ENCODE measurements at places on chromosomes 4 and X.

DNA sequence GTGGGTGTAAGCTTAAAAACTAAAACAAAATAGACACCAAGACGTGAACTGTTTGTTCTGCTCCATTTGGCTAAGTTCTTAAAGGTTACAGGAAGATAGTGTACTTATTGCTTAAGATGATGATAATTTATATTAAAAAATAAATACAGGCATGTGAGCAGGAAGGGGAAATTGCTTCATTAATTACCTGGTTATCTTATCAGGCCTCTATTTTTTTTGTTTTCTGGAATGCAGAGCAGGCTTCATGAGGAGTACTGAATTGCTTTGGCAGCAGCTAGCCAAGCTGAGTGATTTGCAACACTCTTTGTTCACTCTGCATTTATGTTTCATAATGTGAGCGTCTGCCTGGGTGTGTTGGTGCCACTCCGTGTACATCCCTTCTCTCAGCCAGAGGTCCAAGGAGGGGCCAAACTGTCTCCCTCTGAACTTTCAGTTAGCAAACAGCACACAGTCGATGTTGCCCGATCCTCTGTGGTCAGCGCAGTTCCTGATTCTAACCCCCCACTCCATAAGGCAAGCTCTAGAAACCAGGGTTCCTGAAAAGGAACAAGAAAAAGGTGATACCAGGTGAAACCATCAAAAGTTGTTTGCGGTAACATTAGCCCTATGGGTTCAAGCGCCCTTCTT lies 348.2 kb downstream of the SPRY1 start:
- no peak for DNase-seq

DNA sequence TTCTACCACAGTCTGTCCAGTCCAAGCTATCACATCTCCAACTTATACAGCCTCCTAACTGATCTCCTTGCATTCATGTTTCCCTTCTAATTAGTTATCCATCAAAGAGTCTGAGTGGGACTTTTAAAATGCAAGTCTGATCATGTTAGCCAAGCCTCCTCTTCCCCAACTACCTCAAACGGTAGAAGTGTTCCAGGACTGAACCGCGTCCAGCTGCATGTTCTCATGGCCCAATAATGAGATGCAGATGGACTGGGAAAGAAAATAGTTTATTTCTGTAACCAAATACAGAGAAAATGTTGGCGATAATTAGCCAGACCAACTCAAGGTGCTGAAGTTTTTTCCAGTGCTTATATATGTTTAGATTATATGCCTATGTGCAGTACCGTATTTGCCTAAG lies 46.6 kb upstream of the PPP1R2C start:
- no peak for DNase-seq

DNA sequence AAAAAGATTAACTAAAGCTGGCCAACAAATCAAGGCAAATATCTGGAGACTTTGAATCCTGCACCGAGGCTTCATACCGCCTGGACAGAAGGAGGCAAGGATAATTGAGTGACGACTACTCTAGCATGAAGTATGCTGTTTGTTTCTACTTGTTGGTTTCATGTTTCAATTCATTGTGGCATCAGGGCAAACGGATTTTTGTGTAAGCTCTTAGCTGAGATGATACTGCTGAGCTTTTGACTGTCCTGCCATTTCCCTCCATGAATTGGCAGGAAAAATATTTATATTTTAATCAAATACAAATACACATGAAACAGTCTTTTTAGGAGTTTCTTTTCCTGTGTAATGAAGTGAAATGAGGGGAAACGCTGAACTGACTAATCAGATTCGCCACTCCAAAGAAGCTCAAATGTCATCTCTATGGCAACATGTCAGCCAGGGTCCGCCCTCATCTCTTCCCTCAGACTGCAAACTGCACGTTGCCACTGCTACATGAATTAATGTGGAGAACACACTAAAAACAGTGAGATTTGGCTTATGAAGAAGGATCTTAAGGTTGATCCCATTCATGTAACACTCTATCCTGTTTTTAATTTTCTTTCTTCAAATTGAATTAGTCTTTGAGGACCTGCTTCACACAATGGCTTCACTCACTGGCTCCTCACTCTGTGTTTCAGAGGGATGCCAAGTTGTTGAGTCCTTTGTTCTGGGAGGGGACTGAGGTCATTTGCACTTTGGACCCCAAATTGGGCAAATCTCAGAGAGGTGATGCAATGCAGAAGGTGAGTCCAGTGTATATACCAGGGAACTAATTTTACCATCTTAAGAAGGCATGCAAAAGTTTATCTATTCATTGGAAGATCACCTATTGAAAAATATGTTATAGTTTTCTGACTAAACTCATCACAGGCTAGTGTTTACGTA lies 149.6 kb upstream of the MID1 start:
- DNase-seq: no peak

DNA sequence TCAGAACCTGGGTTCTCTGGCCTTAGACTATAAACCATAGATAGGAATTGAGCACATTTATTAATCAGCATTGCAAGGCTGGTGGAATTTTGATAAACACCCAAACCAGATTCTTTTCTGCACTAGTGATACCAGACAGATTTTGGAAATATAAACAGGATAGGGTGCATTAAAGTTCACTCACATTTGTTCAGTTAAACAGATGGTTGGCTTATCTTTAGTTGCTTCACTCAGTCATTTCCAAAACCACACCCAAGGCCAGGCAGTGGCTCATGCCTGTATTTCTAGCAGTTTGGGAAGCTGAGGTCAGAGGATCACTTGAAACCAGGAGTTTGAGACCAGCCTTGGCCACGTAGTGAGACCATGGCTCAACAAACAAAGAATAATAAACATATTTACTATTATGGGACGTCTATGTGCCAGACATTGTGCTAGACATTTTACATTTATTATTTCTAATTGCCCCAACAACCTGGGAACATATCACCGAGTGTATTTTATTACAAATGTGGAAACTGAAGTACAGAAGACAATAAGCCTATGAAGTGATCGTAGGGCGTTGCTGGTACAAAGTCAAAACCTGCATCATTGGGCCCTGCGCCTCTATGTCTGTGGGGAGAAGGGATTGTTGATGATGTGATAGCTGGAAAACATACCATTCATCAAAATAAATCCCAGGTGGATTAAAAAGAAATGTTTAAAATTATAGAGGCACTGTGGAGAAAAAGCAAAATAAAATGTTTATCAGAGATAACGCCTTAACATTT lies 15.0 kb downstream of the ADD1 start:
- no peak for DNase-seq

DNA sequence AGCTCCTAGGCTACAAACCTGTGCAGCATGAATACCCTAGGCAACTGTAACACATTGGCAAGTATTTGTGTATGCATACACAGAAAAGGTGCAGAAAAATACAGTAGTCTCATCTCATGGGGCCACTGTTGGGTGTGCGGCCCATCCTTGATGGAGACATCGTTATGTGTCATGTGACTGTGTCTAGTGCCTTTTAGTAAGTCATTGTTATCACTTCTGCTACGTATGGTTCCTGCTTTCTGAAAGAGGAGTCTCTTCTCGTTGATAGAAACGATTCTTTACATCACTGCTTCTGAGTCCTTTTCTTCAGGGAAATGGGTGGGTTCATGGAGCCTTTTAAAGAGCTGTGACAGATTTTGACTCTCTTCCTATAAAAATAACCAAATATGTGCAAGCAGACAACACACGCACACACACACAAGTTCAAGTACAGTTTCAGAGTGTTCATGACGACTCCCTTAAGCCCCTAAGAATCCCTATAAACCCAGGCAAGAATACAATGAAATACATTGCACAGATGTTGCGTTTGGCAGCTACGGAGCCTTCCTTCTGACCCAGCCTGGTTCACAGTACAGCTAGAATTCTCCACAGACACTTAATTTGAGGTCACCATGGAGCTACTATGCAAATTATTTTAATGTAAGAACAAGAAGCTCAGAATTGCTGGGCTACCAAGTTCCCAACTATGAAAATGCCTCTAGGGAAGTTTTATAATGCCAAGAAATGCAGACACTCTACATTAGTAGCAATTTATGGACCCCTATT lies 10.2 kb upstream of the STK32B start:
- DNase-seq: no peak

DNA sequence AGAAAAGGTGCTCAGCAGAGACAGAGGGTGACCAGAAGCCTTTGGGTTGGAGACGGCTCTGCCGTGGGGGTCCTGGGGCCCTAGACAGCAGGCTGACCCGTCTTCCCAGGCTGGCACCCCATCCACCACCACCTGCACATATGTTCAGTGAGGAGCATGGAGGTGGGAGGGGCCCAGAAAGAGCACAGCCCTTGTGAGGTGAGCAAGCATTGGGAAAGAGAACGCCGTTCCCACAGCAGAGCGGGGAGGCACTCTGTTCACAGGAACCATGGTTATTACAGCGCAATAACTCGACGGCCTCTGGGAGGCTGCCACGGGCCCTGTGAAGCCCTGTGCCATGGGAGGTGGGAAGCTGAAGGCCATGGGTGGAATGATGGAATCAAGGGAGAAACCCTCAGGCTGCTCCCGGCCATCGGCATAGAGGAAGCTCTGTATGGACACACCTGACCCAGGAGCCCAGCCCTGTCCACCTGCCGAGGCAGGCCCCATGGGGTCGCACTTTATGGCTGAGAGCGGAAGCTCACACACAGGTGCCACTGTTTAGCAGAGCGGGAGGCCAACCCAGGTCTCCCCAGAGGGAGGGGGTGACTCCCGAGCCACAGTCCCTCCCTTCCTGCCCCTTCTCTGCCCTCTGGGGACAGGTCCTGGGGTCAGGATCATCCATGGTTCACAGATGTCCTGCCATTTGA lies 93.5 kb upstream of the AFAP1 start:
- no peak for DNase-seq

DNA sequence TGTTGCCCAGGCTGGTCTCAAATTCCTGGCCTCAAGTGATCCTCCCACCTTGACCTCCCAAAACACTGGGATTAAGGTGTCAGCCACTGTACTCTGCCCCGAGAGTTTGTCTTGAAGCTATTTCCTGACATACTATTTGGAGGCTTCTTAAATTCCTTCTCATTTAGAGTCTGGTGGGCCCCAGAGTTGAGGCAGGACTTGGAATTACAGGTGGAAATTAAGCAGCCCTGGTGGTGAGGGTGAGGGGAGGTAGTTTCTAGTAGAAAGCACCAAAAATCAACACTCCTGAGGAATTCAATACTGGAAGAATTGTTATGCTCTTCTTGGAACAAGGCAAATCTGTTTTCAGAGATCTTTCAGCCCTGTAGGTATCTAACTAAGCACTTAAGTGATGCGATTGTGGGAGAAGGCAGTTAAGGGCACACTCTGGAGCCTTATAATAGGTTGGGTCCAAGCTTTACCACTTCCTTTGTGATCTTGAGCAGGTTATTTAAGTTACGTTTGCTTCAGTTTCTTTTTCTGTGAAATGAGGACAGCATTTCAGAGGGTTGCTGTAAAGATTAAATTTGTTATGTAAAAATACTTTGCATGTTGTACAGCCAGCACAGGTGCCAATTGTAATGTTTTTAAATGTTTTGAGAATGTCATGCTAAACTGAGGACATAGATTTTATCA lies 200.7 kb downstream of the SOWAHB start:
- DNase-seq: no peak

GRCh38 chrX:119228512-119229252 lies 7.4 kb upstream of the PGRMC1 start:
- DNase-seq: no peak

DNA sequence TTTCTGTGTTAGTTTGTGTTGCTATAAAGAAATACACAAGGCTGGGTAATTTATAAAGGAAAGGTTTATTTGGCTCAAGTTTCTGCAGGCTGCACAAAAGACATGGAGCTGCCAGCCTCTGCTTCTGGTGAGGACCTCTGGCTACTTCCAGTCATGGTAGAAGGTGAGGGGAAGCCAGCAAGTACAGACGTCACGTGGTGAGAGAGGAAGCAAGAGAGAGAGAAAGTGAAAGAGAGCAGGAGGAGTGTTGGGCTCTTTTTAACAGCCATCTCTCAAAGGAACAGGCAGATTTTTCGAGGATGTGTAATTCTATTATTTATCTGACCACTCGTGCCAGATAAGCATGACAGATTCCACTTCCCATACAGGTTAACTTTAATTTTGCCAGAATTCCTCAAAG lies 1199.1 kb downstream of the ADGRL3 start:
- DNase-seq: no peak

GRCh38 chr4:185086053-185086452 lies 57.0 kb upstream of the SLC25A4 start:
- DNase-seq: no peak

GRCh38 chr4:130214268-130214667 lies 1118.3 kb downstream of the C4orf33 start:
- DNase-seq: no peak

DNA sequence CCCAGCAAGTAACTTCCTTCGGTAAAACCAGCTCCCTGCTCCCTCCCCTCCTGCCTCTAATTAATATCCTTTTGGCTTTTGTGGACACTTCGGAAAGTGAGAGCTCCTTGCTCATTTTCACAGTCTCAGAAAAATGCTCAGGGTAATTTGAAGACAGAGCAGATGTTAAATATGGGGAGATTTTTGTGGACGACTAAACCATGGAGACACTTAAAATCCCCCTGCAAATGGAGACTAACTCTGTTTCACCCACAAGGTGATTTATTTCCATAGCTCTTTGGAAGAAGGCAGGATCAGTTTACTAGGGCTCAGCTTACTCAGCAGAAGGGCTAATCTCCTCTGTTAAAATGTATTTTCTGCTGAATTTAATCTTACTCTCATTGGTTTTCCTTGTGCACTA lies 12.2 kb upstream of the AMOT start:
- no peak for DNase-seq

GRCh38 chrX:78387364-78387763 lies 60.0 kb upstream of the CYSLTR1 start:
- no peak for DNase-seq

- DNase-seq: no peak
These were observed 137.1 kb downstream of the DDX53 start for GRCh38 chrX:23136816-23137215.

GRCh38 chr4:89640620-89641366 lies 196.2 kb downstream of the SNCA start:
- DNase-seq: no peak

- no peak for DNase-seq
These were observed 3.1 kb upstream of the TDO2 start for GRCh38 chr4:155900381-155900780.

GRCh38 chrX:70088751-70089150 lies 26.5 kb downstream of the OTUD6A start:
- no peak for DNase-seq

- DNase-seq: no peak
These were observed 144.5 kb downstream of the APBB2 start for GRCh38 chr4:41069838-41070237.

DNA sequence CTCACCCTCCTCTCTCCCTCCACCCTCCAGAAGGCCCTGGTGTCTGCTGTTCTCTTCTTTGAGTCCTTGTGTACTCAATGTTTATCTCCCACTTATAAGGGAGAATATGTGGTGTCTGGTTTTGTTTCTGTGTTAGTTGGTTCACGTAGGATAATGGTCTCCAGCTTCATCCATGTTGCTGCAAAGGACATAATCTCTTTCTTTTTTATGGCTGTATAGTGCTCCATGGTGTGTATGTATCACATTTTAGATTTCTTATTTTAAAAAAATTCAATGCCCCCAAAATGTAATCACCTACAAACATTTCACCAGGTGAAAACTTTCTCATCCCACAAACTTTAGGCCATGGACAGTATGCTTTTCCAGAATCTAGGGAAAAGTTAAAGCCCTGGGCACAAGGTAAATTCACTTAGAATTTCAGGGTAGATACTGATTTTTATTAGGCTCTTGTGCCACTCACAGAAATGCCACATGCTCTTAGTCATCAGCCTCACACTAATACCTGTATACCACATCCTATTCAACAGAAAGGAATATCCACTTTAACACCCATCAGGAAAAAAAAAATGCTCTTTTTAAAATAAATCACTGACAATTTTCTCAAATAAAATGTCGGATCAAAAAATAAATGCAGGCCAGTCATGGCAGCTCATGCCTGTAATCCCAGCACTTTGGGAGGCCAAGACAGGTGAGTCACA lies 104.8 kb upstream of the ENPP6 start:
- DNase-seq: no peak

GRCh38 chr4:70721747-70722146 lies at the start of gene RUFY3:
RUFY3 (plus strand) TSS chr4:70721964; CDS start chr4:70722574, 610 bp downstream.
- DNase-seq: no peak

All from cortex of kidney (tissue), 1 donor.